ENCODE measurements at places on chromosomes 16 and 17. TPM values are rescaled to one million over a fixed set of nuclear protein-coding genes. Genes with fewer than 3 reads are reported as not detected.
A peak's percentile ranks its signal among the peaks of the same experiment; 100 is the strongest.

DNA sequence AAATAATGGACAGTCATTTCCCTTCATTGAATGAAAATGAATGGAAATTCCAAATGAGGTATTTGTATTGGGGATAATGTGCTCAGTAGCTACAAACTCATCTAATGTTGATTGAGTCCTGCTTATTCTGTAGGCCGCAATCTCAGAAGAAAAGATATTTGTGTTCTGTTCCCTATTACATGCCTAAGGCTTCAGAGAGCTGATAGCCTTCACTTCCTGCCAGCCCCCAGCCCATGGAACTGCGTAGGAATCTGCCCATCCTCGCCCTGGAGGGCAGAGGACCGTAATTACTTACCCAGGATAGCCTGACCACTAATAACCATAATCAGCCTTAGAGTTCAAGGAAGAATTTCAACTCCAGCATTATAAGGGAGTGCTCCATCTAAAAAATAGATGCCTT, 17.9 kb upstream of the SNTB2 start:
- DNase-seq: no peak
- H3K27ac ChIP-seq: no peak overlapping the region
- H3K4me1 ChIP-seq: peaks cover 44% of the 10 kb centered on the region
- no peaks in the 10 kb centered on the region for H3K27me3 ChIP-seq

- no peak overlapping the region for H3K27ac ChIP-seq
- no peak for DNase-seq
- no peak overlapping the region for H3K4me3 ChIP-seq
- H3K36me3 ChIP-seq: no peaks in the 10 kb centered on the region
Measured at GRCh38 chr17:28230011-28230410, 89.0 kb upstream of the TMEM97 start.

DNA sequence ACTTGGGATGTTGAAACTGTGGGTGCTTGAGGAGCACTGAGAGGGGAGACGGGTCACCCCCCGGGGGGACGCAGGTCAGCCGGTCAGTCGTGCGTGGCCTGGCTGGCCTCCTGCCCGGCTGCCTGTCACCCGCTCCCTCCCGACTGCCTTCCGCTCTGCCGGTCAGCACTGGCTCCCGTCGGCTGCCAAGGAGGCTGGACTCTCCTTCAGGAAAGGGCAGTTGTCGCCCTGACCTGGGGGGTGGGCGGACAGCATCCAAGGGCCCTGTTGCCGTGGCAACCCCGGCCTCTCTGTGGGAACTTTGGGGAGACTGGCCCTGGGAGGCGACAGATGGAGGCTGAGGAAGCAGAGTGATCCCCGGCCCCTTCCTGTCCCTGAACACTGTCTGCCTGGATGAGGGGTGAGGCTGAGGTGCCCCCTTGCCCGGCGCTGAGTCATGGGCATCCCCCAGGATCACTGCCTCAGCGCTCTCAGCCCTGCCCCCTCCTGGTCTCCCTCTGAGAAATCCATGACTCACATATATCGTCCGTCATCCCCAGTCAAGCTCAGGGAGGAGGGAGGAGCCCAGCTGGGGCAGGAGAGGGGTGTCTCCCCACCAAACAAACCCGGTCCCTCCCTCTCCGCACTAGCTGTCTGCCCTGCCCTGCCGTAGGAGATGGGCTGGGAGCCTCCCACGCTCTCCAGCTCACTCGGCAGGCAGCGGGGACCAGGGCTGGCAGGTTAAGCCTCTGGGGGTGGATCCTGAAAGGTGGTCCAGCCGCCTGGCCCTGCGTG, at the start of gene ADGRG1:
ADGRG1 (plus strand) TSS at position 623 of the 774 bp plus-strand sequence. CDS start 21,658 bp downstream, outside the sequence.
- H3K4me3 ChIP-seq: peak within 1 kb of the TSS; percentile 39
- no peaks in the 10 kb centered on the region for H3K36me3 ChIP-seq
- DNase-seq: peak; percentile 22

DNA sequence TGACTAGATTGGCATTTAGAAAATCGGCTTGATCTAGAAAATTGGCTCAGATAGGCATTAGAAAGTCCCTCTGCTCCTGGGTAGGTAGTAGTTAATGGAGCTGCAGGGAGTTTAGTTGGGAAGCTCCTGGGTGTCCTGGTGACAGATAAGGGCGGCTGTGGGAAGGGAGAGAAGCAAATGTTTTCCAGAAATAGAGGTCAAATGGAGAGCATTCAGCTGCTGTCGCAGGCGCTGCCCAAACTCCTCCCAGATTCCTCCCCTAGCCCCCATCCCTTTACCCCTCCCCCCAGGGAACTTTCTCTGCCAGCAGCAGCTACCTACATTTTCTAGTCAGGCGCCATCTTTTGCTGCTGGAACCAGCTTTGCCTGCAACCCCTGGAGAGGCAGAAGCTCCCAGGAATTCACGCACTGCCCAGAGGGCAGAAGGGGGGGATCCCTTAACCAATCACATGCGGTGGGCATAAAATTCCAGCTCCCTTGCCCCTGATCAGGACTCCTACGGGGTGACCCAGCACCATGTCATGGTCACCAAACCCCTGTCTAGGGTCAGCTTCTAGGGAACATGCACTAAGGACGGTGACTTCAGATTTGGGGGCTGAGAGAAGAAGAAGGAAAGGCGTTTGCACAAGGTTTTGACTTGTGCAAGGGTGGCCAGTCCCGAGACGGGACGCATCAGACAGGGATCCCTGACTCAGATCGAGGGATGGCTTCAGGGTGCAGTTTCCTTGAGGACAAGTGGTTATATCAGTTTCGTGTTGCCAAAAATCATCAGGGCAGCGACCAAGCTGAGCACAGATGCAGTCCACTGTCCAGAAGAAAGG, 43.8 kb downstream of the SOCS1 start:
- no peak overlapping the region for H3K27ac ChIP-seq
- no peaks in the 10 kb centered on the region for H3K27me3 ChIP-seq
- H3K4me1 ChIP-seq: no peaks in the 10 kb centered on the region
- H3K4me3 ChIP-seq: no peak overlapping the region
- H3K36me3 ChIP-seq: no peaks in the 10 kb centered on the region
- DNase-seq: no peak

DNA sequence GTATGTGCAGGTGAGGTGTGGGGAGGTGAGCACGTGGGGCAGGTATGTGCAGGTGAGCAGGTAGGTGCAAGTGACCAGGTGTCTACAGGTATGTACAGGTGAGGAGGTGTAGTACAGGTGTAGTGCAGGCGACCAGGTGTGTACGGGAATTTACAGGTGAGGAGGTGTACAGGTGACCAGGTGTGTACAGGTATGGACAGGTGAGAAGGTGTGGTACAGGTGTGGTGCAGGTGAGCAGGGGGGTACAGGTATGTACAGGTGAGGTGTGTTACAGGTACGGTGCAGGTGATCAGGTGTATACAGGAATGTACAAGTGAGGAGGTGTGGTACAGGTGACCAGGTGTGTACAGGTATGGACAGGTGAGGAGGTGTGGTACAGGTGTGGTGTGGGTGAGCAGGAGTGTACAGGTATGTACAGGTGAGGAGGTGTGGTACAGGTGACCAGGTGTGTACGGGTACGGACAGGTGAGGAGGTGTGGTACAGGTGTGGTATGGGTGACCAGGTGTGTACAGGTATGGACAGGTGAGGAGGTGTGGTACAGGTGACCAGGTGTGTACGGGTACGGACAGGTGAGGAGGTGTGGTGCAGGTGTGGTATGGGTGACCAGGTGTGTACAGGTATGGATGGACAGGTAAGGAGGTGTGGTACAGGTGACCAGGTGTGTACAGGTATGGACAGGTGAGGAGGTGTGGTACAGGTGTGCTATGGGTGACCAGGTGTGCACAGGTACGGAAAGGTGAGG, 12.8 kb upstream of the DBNDD1 start:
- no peaks in the 10 kb centered on the region for H3K4me1 ChIP-seq
- no peak overlapping the region for H3K27ac ChIP-seq
- no peaks in the 10 kb centered on the region for H3K27me3 ChIP-seq
- no peak overlapping the region for H3K4me3 ChIP-seq
- no peak for DNase-seq
- peaks cover 14% of the 10 kb centered on the region for H3K36me3 ChIP-seq

DNA sequence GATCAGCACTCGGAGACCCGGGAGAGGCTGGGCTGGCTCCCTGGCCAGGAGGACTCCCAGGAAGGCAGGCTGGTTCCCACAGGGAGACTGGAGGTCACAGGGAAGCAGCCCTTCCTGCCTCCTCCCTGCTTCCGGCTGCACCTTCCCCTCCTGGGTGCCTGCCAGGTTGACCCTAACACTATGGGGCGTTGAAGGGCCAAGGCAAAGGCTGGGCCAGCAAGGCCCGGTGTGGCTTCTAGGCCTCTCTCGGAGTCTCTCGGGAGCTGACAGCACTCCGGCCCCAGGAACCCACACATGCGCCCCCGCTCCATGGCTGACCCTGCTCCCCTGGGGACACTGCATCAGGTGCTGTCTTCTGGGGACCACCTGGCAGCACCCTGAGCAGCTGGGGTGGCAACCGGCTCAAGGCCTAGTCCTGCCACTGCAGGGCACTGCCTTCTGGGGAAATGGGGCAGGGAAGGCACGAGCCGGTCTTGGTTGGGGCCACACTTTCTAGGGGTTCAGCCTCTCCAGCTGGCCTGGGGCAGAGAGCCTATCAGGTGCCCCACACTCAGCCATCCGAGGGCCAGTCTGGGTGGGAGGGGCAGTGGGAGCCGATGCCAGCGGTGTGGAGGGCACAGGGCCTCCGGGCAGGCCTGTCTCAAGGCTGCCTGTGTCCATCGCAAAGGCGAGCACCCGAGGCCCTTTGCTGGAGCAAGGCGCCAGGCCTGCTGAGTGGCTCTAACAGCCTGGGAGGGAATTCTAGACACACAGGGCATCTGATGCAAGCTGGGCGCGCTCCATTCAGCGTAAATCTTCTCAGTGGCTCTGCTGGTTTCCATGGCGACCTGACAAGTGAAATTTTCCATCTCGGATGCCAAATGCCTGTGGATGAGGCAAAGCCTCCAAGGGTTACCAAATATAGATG, 5.6 kb upstream of the MTSS2 start:
- H3K27me3 ChIP-seq: no peaks in the 10 kb centered on the region
- peak overlapping the region; percentile 94 for H3K27ac ChIP-seq
- peaks cover 100% of the 10 kb centered on the region for H3K4me1 ChIP-seq
- H3K4me3 ChIP-seq: no peak overlapping the region
- DNase-seq: no peak

Gene KRTAP1-5
- not detected for total RNA-seq

Gene UBE2Z
- total RNA-seq: 57.6 TPM
